ENCODE measurements at places on chromosomes 16 and 17. TPM values are rescaled to one million over a fixed set of nuclear protein-coding genes. Genes with fewer than 3 reads are reported as not detected.

TMEM220 gene
- 10.8 TPM for total RNA-seq

SPNS3 gene
- total RNA-seq = 0.24 TPM

RTN4RL1 gene
- total RNA-seq = 5.8 TPM

EFCAB5 gene
- total RNA-seq = 1.8 TPM

RGS11 gene
- total RNA-seq = 8.2 TPM

GRCh38 chr17:27530764-27531391, 74.6 kb downstream of the KSR1 start:
- peak; percentile 83 for DNase-seq

DNA sequence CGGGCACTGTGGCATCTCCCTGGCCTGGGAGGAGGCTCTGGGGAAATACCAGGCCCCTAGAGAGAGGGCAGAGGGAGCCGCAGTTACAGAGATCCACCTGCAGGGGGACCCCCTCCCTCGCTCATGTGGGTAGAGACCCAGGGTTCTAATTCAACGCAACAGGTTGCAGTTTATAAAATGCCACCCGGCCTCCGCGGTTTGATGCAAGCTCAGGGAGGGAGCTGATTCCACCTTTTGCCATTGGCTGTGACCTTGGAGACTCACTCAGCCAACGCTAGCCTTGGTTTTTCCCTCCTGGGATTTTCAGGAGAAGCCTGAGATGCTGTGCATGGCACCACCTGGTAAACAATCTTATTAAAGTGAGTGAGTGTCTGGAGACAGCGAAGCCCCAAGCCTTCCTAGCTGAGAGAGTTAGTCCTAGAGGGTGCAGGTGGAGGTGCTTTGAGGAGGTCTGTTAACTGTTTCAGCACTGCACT, 12.1 kb downstream of the TTLL6 start:
- DNase-seq = peak; percentile 62

GRCh38 chr17:67369676-67370075, 3.3 kb upstream of the PSMD12 start:
- no peak for DNase-seq

- DNase-seq = no peak
Observed at GRCh38 chr17:67974598-67975066, 21.6 kb downstream of the C17orf58 start.

DNA sequence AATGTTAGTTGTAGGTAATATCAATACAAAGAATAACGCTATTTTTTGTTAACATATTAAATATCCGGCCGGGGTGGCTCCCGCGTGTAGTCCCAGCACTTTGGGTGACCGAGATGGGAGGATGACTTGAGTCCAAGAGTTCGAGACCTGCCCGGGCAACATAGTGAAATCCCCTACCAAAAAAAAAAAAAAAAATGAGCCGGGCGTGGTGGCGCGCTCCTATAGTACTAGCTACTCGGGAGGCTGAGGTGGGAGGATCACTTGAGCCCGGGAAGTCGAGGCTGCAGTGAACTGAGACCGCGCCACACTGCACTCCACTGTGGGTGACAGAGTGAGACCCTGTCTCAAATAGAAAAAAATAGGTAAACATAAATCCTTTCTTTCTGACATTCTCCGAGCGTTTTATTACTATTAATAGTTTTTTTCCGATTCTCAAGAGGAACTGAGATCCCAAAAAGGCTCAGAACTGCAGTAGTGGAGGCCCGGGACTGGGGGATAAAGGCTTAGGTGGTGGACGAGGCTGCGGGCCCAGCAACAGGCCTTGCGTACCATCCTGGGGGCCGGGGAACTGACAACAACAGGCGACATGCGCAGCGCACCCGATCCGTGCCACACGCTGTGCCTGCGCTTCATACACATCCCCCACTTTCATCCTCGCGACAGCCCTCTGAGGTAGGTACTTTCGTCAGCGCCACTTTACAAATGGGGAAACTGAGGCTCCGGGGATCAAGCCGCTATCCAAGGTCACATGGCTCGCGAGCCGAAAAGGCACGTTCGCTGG, 919 bp downstream of the N4BP1 start:
- peak; percentile 57 for DNase-seq

- no peak for DNase-seq
Observed at GRCh38 chr17:20256144-20256543, 211.2 kb downstream of the LGALS9B start.

- no peak for DNase-seq
Observed at GRCh38 chr16:27434141-27435051, 32.4 kb downstream of the IL21R start.

- DNase-seq = no peak
Observed at GRCh38 chr16:27436921-27437650, 35.1 kb downstream of the IL21R start.

DNA sequence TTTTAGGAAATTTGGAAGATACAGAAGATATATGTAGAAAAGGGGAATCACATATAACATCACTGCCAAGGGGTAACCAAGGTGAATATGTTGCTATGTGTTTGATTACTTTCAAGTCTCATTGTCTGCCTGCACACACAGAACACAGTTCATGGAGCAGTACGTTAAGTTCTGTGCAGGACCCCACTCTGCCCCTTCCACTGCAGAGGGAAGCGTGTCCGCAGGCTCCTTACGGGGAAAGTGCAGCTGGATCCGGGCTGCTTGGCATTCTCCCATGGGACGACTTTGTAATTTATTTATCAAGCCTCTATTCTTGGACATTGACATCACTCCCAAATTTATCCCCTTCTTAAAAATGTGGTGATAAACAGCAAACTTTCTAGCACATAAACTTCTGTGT, 226.8 kb downstream of the FOXL1 start:
- no peak for DNase-seq

- no peak for DNase-seq
Observed at GRCh38 chr17:9837551-9838471, 12.1 kb downstream of the GLP2R start.

DNA sequence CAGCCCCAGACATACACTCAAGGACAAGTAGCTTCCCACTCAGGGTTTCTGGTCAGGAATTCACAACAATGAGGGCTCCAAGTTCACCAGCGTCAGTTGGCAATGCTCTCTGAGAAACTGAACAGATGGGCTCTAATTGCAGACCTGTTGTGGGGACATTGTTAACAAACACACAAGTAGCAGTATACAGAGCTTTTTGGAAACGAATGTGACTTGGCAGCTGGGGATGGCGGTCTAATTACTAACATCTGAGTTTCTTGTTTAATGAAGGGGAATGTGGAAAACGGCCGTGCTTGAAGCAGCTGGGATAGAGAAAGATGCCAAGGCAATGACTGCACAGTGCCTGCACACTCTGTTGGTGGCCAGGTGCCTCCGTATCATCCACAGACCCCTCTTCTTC, 316.1 kb upstream of the IRX3 start:
- no peak for DNase-seq

- peak; percentile 94 for DNase-seq
Observed at GRCh38 chr16:5033256-5034166, at the start of gene NAGPA. Gene NAGPA (minus strand): TSS chr16:5033935. CDS start chr16:5033914, 21 bp downstream.

DNA sequence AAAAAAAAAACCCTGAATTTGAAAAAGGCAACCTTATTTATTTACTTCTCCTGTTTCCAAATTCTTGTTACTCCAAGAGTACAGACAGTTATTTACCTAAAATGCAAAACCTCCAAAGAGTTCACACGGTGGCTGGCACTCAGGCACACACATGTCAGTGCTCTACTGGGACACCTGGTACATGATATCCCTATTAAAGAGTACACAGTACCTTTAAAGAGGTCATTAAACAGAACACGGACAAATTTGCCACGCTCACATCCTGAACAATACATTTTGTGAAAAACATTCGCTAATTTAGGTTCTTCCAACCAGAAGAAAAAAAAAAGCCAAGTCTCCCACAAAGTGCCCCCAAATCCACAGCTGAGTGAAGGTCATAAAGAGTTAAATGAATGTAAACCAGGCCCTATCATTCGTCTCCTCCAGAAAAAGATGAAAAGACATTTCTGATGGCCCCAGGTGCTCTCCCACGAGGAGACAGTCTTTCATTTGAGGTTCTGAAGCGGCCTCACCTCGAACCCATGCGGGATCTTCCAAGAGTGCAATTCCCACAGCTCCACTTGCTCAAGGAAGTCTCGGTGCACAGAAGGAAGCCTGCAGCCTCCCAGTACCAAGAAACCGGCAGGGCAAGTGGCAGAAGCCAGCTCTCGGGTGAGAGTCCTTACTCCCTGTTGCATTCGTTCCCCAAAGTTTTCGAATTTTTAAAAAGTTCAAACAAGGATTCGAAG, 993 bp downstream of the ERN1 start:
- peak; percentile 59 for DNase-seq

GRCh38 chr16:54402873-54403272, 116.3 kb upstream of the IRX3 start:
- no peak for DNase-seq

- DNase-seq = no peak
Observed at GRCh38 chr16:47036201-47036600, 62.7 kb upstream of the DNAJA2 start.

- DNase-seq = no peak
Observed at GRCh38 chr16:23141959-23142740, 7.1 kb downstream of the USP31 start.

DNA sequence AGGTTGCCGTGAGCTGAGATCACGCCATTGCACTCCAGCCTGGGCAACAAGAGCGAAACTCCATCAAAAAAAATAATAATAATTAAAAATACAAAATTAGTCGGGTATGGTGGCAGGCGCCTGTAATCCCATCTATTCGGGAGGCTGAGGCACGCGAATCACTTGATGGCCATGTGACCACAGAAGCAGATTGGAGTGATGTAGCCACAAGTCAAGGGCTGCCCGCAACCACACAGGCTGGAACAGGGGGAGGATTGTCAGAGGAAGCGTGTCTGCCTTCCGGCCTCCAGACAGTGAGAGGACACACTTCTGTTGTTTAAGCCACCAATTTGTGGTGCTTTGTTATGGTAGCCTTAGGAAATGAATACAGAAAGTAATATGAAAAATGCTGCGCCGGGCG, 11.8 kb upstream of the NAGS start:
- DNase-seq = peak; percentile 12

- no peak for DNase-seq
Observed at GRCh38 chr17:6170349-6170748, 100.2 kb downstream of the WSCD1 start.

GRCh38 chr16:4081521-4082021, 34.7 kb downstream of the ADCY9 start:
- no peak for DNase-seq

GRCh38 chr17:48522031-48522653, 8.7 kb downstream of the HOXB1 start:
- DNase-seq = no peak
